ENCODE measurements at places on chromosomes 16 and 17.

DNA sequence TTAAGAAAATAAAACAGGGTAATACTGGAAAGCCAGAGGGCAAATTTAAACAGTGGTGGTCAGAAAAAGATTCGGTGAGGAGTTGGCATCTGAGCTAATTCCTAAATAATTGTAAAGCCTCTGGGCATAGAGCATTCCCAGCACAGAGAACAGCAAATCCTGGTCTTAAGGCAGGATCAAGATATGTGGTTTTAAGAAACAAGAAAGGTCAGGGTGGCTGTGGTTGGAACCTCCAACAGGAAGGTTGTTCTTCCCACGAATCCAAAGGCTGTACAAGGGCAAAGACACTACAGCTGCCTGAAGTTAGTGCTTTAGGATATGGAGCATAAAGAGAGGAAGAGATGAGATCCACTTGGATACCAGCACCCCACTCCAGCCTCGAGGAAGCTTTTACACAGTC lies 114.6 kb downstream of the ZNF18 start:
- no peak for DNase-seq

DNA sequence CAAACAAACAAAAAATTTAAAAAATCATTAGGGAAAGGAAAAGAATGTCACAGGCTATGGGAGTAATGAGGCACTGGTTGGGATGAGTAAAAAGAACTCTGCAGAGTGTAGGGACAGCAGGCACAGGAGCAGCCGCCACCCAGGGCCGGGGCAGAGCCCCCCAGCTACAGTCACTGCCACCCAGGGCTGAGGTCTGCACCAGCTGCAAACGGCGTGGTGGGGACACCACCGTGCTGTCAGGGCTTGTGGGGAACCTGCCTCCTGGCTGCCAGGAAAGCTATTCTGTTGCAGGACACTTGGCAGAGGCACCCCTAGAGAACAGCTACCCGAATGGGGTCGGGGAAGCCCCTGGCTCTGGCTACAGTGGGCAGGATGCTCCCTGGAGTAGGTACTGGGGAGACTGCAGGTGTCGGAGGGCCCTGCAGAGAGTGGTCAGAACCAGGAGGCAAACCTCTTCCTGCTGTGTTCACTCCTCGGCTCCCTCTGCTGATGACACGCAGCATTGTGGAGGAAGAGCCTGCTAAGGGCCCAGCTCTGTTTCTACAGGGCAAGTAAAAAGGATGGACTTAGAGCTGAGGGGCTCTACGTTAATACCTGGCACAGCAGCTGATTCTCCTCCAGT lies 32.3 kb upstream of the CAPN15 start:
- DNase-seq = no peak

DNA sequence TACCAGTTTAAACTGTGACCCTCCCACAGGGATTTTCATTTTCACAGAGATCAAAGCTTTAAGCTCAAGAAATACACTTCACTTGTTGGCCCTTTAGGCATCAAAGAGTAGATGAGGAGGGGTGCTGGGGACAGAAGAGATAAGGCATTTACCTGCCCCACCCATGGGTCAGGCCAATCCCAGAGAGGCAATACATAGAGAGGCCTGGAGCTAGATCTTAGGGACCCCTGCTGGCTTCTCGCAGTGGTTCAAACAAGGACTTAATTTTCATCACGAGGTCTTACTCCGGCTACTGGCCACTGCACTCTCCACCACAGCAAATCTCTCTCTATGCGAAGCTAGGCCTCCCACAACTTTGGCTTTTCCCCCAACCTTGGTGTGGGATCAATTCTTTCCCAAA lies 46.6 kb downstream of the NOG start:
- DNase-seq = no peak

GRCh38 chr17:65514541-65514940 lies 46.9 kb downstream of the AXIN2 start:
- no peak for DNase-seq

- DNase-seq = no peak
Measured at GRCh38 chr17:75536366-75536765, 10.9 kb downstream of the LLGL2 start.

DNA sequence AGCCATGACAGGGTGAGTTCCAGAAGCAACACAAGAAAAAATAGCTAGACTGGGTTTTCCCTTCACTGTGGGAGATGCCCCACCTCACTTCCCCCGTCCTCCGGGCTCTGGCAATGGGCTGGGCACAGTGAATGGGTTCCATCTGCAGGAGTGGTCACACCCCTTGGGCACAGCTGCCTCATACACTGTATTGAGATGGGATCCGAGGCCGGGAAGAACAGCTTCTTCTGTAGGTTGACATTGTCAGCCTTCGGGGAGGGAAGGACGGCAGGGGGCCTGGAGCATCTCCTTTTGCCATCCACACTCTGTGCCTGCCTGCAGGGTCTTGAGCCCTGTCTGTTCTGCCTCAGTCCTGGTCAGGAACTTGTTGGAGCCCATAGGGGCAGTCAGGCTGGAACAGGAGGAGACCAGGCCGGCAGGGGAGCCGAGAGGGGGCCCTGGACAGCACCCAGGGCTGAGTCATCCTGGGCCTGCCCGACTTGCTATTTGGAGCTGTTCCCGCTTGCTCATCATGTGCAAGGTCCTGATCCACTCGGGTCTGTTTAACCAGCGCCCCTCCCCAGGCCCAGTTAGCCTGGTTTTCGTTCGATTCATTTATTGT lies 286.7 kb downstream of the SEC14L1 start:
- DNase-seq = no peak

DNA sequence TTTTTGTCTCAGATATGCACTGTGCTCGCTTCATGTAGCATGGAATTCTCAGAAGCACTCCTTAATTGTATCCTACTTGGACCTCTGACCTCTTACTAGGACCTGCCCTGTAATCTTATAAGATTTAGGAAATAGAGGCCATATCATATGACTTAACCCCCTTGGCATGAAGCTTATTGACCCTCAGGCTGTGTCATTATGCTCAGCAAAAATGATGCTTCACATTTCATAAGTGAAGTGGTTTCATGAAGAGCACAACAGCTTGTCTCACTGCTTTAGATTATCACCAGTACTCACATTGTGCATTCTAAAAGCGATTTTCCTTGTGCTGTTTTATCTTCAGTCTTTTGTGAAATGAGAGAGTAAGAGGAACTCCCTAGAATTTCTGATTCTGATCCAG lies 6.4 kb downstream of the PHKB start:
- no peak for DNase-seq

- no peak for DNase-seq
Measured at GRCh38 chr17:39569126-39569525, 38.6 kb downstream of the NEUROD2 start.

DNA sequence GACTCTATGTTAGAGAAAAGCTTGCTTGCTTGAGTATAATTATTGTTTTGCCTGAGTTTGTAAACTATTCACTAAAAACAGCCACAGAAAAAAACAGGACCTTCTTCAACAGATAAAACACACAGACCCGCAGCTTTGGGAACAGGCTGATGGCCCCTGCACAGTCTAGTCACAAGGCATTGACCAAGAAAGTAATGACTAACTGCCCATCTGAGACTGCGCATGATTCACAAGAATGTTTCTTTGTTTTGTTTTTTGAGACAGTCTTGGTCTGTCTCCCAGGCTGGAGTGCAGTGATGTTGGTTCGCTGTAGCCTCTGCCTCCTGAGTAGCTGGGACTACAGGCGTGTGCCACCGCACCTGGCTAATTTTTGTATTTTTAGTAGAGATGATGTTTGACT lies 2.8 kb upstream of the ZKSCAN2 start:
- DNase-seq = no peak

DNA sequence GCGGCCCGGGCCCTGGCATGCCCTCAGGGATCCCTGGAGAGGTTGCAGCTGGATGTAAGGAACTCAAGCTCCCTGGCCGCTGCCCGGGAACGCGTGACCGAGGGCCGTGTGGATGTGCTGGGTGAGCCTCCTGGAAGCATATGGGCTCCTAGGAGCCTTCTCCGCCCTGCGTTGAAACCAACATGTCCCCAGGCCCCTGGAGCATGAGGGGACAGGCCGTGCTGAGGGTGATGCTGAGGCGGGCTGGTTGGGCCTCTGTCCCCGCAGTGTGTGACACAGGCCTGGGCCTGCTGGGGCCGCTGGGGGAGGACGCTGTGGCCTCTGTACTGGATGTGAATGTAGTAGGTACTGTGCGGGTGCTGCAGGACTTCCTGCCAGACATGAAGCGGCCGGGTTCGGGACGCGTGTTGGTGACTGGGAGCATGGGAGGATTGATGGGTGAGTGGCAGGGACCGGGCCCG lies 5.7 kb upstream of the HSD17B1 start:
- no peak for DNase-seq

- no peak for DNase-seq
Measured at GRCh38 chr16:51562891-51563290, 411.8 kb upstream of the SALL1 start.

DNA sequence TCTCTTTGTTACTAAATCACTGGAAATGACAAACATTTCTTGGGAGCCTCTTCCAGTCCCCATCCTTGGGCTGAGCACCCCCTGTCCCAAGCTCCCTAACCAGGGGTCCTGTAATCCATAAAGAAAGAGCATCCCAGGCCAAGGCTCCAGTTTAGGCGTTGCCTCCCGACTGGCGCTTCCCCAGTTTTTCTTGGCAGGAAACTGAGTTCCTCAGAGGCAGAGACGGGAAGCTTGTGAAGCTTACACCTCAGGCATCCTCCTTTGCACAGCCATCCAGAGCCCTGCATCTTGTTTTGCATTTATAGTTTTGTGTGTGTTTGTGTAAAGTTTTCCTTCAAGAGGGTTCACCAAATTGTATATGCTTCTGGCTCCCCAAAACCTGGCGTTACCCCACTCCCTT lies 7.1 kb downstream of the COPZ2 start:
- DNase-seq = no peak

DNA sequence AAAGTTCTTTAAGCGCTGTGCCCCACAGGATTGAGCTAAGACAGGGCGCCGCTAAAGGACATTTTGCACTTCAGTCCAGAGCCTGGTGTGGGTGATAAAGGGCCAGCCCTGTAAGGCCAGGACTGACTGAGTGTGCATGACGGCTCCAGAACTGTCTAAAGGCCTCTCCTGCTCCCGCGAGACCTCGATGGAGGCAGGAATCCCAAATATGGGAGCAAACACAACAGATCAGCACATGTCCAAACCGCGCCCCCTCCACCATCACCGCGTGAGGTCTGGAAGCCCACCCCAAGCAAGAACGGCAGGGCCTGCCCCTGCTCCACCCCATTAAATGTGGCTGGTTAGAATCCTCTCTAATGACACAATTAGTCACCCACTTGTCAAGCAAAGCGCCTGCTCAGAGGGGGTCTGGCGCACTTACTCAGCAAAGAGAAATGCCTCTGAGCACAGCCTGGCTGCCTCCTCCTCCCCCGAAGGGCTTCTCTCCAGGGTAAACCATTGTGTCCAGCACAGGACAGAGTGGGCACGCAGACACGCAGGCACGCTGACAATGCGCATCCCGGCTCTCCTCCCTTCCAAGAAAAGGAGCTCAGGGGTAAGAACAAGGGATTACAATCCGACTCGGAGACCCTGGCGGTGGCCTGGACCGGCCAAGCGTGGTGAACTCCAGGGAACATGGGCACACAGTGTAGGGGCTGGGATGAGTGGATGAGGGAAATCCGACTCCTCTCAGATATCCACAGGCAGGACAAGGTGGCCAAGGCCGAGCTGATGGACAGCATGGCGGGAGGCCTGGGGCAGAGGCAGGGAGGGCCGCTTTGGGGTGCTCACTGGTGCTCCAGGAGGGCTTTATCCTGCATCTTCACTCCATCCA lies 1.5 kb downstream of the MXRA7 start:
- DNase-seq = no peak

DNA sequence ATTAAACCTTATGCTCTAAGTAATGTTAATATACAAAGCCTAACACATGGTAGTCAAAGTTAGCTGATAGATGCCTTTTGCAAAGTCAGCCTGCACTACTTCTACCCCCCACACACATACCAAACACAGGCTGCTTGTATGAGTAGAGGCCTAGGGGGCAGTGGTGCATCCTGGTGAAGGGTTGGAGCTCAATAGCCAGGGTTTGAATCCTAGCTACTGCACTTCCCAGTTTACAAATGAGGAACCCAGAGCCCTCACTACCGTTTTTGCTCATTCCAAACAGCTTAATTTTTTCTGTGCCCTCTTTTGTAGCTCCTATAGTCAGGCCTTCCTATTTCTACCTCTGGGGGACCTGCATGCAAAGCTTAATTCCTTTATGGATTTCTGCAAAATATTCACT lies 18.9 kb upstream of the HYDIN start:
- DNase-seq = no peak

- DNase-seq = no peak
Measured at GRCh38 chr16:17024514-17024913, 446.2 kb downstream of the XYLT1 start.

DNA sequence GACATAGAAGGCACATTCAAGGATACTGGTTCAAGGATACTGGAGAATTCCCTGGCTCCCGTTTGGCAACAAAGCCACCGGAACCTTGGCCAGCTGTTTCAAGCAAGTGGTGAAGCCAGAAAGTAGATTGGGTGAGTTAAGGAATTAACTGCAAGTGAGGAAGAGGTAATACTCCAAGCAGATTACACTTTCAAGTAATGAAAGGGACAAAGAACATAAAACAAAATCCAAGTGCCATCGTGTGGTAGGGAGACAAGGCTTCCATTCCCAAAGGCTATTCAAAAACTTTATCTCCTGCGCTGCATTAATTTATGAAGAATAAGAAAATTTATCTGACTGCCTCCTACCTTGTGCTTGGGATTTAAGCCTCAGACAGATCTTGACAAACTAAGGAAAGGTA lies 27.8 kb downstream of the XPO6 start:
- no peak for DNase-seq

- DNase-seq = no peak
Measured at GRCh38 chr16:78654929-78655328, 555.5 kb downstream of the WWOX start.

GRCh38 chr17:79907217-79907715 lies 68.0 kb upstream of the CBX4 start:
- no peak for DNase-seq

- peak; percentile 78 for DNase-seq
Measured at GRCh38 chr17:39239640-39240314, 14.0 kb upstream of the STAC2 start.

DNA sequence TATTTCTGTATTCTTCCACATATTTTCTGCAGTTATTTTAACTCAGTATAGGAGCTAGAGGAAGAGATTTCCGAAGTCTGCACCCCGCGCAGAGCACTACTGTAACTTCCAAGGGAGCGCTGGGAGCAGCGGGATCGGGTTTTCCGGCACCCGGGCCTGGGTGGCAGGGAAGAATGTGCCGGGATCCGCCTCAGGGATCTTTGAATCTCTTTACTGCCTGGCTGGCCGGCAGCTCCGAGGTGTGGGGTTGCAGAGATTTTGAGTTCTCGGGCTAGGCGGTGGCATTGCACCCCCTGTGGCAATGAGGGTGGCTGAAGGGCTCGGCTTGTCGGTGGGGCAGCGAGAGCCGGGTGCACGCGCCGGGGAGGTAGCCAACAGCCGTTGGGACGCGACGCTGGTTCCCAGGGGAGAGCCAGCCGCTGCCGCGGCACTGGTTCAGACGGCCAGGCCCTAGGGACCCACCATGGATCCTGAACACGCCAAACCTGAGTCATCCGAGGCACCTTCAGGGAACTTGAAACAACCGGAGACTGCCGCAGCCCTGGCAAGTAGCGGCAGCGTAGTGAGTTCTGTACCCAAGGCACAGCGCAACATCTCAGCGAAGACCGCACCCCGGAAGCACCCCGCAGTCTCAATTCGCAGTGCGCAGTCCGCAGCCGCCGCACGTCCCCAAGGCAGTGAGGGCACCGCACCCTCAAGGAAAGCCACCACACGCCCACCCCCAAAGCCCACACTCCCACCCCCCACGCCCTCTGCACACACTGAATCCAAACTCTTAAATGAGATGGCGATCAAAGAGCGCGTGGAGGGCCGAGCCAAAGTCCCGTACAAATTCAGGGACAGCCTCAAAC lies at the start of gene CMTM1:
CMTM1 (plus strand) TSS at position 389 of the 851 bp plus-strand sequence; CDS start at position 464, 75 bp downstream.
- no peak for DNase-seq
